Activated T-helper 1 cell treated with anti-CD3 and anti-CD28 coated beads, Interleukin-12 subunit alpha, Interleukin-12 subunit beta, Interleukin-2, Interleukin-4 antibody, amounts not matched to agents 30 ng/mL and 10 ng/mL and 1 ng/mL, durations not matched to agents 14 hours and 24 hours and 36 hours (primary cell): ENCODE measurements at places on chromosomes 3 and 15.
A peak's percentile ranks its signal among the peaks of the same experiment; 100 is the strongest.

DNA sequence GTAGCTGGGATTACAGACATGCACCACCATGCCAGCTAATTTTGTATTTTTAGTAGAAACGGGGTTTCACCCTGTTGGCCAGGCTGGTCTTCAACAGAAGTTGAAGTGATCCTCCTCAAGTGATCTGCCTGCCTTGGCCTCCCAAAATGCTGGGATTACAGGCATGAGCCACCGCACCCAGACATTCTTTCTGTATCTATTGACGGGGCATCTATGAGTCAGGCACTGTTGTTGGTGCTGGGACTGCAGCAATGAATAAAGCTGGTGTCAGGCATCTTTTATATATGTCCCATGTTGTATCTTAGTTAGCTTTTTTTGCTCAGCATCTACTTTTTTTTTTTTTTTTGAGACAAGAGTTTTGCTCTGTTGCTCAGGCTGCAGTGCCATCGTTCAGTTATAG lies 47.6 kb upstream of the ULK4 start:
- H3K36me3 ChIP-seq: peaks cover 2% of the 10 kb centered on the region
- no peak overlapping the region for H3K27ac ChIP-seq
- peaks cover 19% of the 10 kb centered on the region for H3K4me1 ChIP-seq

DNA sequence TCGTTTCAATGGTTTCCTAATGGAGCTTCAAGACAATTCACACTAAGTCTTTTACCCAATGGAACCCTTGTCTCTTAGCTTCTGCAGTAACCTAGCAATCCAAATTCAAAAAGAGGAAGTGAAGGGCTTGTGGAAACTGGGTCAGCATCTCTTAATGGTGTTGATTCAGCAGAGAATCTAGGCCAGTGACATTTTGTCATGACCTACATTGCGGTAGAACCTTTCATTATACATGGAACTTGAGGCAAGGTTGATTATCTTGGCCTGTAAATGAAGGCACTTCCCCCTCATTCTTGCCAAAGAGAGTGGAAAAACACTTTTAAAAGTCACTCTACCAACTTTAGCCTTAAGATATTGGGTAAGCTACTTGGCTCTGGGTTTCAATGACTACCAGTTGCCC lies 42.8 kb downstream of the C2CD4B start:
- no peaks in the 10 kb centered on the region for H3K36me3 ChIP-seq
- peaks cover 2% of the 10 kb centered on the region for H3K27me3 ChIP-seq
- peak overlapping the region; percentile 3 for H3K27ac ChIP-seq
- no peak overlapping the region for H3K4me3 ChIP-seq
- H3K4me1 ChIP-seq: peaks cover 56% of the 10 kb centered on the region

- H3K4me1 ChIP-seq: no peaks in the 10 kb centered on the region
- no peak overlapping the region for H3K4me3 ChIP-seq
These were observed 19.8 kb downstream of the MRPS11 start for GRCh38 chr15:88487178-88487795.

- no peaks in the 10 kb centered on the region for H3K27me3 ChIP-seq
- DNase-seq: no peak
- H3K36me3 ChIP-seq: peaks cover 58% of the 10 kb centered on the region
- peaks cover 79% of the 10 kb centered on the region for H3K4me1 ChIP-seq
- H3K4me3 ChIP-seq: peak overlapping the region; percentile 74
- peak overlapping the region; percentile 89 for H3K27ac ChIP-seq
These were observed 237.6 kb upstream of the BHLHE40 start for GRCh38 chr3:4741404-4742307.

DNA sequence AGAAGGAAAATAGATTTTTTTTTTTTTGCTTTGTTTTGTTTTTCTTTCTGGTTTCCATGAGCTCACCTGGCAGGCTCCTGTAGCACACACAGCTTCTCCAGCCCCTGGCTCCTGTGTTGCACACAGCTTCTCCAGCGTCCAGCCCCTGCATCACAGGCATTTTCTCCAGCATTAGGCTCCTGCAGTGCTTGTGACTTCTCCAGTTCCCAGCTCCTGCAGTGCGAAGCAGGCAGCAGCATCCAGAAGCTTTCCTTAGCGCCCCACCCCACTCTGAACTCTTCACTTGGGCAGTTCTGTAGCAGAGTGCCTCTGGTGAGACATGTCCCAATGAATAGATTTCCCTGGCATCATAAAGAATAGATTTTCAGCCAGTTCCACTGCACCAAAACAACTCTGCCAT lies 5.5 kb upstream of the CCDC39 start:
- H3K4me3 ChIP-seq: no peak overlapping the region
- DNase-seq: no peak
- H3K27me3 ChIP-seq: peaks cover 19% of the 10 kb centered on the region

DNA sequence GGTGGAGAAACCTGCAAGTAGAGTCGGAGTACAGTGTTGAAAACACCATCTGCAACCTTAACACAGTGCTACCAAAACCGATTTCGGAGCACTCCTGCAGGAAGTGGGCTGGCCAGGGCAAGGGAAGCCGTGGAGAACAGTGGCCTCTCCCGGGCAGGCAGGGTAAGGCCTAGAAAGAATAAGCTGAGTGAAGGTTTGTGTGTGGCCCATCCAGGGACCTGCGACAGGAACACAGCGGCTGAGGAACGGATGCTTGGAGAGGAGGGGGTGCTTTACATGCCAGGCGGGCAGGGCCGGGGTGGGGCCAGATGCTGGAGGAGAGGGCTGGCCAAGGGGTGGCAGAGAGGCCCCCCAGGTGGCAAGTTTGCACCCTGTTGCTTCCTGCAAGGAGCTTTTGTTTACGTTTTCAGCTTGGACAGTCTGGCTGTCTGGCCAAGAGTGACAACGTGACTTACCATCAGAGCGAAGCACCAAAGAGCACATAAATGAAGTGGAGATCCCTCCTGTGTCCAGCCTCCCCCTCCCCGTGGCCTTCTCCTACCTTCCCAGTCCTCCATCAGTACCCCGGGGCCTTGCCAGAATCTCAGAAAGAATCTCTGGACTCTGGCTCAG lies 156.5 kb downstream of the PGPEP1L start:
- H3K4me1 ChIP-seq: peaks cover 41% of the 10 kb centered on the region
- peak overlapping the region; percentile 99 for H3K27ac ChIP-seq
- H3K27me3 ChIP-seq: no peaks in the 10 kb centered on the region
- H3K4me3 ChIP-seq: peak overlapping the region; percentile 94
- DNase-seq: peak; percentile 71

DNA sequence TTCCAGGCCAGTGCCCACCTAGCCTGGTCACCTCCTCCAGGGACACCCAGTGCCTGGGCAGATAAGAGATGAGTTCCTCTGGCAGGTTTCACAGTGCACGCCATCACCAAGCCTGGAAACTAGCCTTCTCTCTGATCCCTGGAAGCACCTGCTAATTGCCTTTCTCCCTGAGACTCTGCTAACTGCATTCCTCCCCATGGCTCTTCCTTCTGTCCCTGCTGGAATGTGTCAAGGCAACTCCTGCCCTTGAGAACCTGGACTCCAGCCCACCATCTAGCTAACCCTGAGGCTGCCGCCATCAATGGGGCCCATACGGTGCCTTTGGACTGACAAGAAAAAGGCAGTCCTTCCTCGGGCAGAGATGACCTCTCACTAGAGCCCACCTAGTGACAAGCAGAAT lies 18.5 kb downstream of the VIPR1 start:
- no peak overlapping the region for H3K27ac ChIP-seq
- DNase-seq: no peak
- H3K36me3 ChIP-seq: peaks cover 2% of the 10 kb centered on the region

DNA sequence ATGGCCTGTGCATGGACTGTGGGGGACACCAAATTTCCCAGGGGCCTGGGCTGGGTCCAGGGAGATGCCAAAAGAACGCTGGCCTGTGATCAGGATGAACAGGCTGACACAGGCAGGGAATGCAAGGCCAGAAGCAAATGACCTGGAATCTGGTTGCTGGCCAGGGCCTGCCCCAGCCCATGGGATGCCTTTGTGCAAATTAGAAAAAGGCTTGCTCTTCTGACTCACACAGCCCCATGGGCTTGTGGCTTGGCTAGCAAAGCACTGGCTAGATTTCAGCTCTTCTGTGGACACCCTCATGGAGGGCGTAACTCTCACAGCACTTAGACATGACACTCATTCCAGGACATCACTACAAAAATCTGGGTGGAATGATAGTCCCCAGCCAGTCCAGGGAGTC lies 356.0 kb downstream of the SHQ1 start:
- no peak for DNase-seq
- H3K27me3 ChIP-seq: peaks cover 2% of the 10 kb centered on the region
- peaks cover 6% of the 10 kb centered on the region for H3K36me3 ChIP-seq
- peaks cover 17% of the 10 kb centered on the region for H3K4me1 ChIP-seq
- H3K4me3 ChIP-seq: no peak overlapping the region

DNA sequence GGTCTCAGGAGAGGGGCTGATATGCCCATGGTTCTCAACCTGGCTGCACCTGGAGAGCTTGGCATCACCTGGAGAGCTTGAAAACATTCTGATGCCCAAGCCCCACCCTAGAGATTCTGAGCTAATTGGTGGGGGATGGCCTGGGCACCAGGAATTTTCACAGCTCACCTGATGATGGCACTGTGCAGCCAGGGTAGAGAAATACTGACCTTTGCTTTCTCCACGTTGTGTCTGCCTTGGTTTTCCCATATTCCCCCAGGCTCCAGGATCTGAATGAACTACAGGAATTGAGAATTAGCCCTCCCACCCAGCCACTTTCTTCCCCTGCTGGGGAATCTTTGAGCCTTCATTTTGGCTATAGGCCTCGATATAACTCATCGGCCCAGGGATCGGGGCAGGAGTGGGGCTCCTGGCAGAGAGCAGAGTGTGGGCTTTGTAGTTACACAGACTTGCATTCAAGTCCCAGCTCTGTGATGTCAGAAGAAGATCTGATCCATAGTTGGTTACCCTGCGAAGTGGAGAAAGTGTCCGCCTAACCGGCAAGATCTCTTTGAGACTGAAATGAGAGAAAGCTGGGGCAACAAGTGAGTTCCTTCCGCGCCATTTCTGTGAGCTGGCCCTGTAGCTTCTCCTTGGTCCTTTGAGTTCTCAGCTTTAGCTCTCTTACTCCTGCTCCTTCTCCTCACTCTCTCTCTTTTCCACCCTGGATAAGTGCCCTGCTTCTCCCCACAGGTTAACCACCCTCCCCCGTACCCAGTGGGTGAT lies 33.1 kb upstream of the UBE2Q2 start:
- H3K4me3 ChIP-seq: no peak overlapping the region
- peaks cover 13% of the 10 kb centered on the region for H3K27me3 ChIP-seq

GRCh38 chr3:186826976-186827857 lies 15.3 kb upstream of the ADIPOQ start:
- H3K27ac ChIP-seq: peak overlapping the region; percentile 78
- peaks cover 20% of the 10 kb centered on the region for H3K4me1 ChIP-seq
- H3K36me3 ChIP-seq: peaks cover 4% of the 10 kb centered on the region

DNA sequence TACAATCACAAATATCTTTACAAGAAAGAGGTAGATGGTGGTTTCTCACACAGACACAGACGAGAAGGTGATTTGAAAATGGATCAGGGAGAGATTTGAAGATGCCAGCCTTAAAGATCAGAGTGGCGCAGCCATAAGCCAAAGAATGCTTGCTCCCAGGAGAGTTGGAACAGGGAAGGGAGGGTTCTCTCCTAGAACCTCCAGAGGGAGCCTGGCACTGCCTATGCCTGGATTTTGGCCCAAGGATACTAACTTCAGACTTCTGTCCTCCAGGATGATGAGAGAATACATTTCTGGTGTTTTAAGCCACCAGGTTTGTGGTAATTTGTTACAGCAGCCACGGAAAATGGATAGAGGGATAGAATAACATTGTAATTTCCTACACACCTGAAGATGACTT lies 279.1 kb downstream of the FAM43A start:
- H3K4me3 ChIP-seq: no peak overlapping the region
- H3K27me3 ChIP-seq: peaks cover 12% of the 10 kb centered on the region
- H3K4me1 ChIP-seq: no peaks in the 10 kb centered on the region
- H3K27ac ChIP-seq: no peak overlapping the region
- DNase-seq: no peak

GRCh38 chr3:22360970-22361369 lies 610.0 kb upstream of the ZNF385D start:
- H3K27ac ChIP-seq: no peak overlapping the region
- no peak for DNase-seq
- no peaks in the 10 kb centered on the region for H3K36me3 ChIP-seq
- no peaks in the 10 kb centered on the region for H3K4me1 ChIP-seq
- H3K4me3 ChIP-seq: no peak overlapping the region

DNA sequence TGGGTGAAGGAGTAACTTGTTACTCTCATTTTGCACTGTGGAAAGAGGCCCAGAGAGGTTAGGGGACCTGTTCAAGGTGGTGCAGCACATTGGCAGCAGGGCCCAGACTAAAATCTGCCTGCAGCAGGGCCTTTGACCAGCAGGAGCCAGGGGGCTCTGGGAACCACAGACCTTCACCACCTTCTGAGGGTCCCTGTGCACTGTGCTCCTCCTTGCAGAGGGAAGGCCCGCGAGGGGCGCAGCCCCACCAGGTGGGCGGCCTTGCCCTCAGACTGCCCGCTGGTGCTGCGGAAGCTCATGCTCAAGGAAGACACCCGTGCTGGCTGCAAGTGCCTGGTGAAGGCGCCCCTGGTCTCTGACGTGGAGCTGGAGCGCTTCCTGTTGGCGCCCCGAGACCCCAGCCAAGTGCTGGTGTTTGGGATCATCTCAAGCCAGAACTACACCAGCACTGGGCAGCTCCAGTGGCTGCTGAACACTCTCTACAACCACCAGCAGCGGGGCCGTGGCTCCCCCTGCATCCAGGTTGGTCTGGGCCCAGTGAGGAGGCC lies 61.5 kb upstream of the FGD5 start:
- H3K4me1 ChIP-seq: peaks cover 5% of the 10 kb centered on the region
- no peak overlapping the region for H3K4me3 ChIP-seq
- peaks cover 6% of the 10 kb centered on the region for H3K27me3 ChIP-seq
- no peak for DNase-seq
- H3K36me3 ChIP-seq: peaks cover 2% of the 10 kb centered on the region

DNA sequence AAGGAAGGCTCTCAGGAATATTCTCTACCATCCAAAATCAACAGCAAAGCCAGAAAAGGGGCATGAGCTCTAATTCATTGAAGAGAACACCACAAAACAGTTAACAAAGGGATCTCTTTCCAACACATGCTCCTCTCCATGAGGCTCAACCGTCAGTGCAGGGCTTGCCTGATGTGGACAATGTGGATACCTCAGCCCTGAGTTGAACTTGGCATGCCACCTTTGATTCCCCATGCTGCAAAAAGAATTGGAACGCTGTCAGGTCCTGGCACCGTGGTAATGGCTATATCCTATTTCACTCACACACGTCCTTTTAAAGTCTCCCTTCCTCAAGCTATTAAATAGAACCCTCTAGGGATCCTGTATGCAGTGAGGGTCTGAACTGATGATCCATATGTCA lies 30.7 kb upstream of the IP6K2 start:
- no peaks in the 10 kb centered on the region for H3K4me1 ChIP-seq
- H3K27ac ChIP-seq: no peak overlapping the region
- H3K27me3 ChIP-seq: no peaks in the 10 kb centered on the region
- H3K36me3 ChIP-seq: peaks cover 12% of the 10 kb centered on the region
- no peak for DNase-seq
